GM04503 (cell line): ENCODE measurements at places on chromosomes 2 and 18.

- no peak for DNase-seq
These were observed 40.5 kb upstream of the HS6ST1 start for GRCh38 chr2:128358941-128359731.

GRCh38 chr18:37445368-37445767 is 120.2 kb downstream of the CELF4 start:
- DNase-seq = no peak

DNA sequence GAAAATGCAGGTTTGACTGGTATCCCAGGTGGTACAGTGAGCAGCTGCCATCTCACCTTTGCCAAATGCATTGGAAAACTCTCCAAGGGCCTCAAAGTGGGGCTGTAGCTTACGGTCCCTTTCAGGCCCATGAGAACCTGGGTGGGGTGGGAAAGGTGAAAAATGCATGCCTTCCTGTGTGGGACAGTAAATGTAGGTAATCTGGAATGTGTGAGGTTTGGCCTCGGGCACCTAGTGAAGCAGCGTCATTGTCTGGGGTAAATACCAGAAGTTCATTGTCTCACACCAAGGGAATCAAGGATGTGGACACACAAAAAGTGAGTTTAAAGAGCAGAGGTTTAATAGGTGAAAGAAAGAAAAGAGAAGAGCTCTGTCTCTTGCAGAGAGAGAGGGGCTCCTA is 36.6 kb downstream of the TIMM21 start:
- no peak for DNase-seq

DNA sequence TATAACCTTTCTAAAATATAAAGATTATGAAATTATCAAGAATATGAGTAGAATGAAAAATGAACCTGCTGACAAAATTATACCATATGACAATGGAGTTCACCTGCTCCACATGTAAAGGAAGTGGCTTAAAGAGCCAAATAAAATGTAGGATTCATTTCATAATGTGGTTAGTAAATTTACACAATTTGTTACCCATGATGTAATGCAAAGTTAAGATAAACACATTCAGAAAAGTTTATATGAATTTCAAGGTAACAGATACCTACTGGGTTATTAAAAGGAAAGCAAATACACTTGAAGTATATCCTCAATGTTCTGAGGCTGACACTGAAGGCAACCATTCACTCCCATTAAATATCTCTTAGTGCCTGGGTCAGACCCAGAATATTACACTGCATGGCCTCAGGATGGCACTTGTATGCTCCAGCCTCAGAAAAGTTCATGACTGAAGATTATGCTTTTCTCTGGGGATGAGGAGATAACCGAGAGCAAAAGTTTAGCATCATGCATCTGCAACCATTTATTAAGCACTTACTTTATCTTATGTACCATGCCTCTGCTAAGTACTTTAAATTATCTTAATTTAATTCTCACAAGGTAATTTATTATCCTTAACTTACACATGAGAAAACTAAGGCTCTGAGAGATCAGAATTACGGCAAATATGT is 6.2 kb downstream of the STRN start:
- DNase-seq = no peak

DNA sequence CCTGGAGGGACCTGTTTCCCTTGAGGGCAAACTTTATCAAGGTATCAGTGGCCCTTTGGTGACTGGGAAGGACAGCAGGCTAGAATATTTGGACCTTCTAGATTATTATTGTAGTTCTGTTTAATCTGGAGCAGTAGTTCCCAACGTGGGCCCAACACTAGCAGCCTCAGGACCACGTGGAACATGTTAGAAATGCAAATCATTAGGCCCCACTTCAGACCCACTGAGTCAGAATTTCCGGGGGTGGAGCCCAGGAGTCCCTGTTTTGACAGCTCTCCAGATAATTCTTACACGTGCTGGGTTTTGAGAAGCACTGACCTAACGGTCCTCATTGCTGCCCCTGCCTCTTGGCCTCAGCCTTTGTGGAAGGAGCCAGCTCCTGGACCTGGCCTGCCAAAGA is 25.5 kb upstream of the DYNC2LI1 start:
- no peak for DNase-seq

GRCh38 chr2:25373269-25373981 is 31.7 kb upstream of the DNMT3A start:
- no peak for DNase-seq

GRCh38 chr2:5720426-5720825 is 28.2 kb downstream of the SOX11 start:
- DNase-seq = no peak

DNA sequence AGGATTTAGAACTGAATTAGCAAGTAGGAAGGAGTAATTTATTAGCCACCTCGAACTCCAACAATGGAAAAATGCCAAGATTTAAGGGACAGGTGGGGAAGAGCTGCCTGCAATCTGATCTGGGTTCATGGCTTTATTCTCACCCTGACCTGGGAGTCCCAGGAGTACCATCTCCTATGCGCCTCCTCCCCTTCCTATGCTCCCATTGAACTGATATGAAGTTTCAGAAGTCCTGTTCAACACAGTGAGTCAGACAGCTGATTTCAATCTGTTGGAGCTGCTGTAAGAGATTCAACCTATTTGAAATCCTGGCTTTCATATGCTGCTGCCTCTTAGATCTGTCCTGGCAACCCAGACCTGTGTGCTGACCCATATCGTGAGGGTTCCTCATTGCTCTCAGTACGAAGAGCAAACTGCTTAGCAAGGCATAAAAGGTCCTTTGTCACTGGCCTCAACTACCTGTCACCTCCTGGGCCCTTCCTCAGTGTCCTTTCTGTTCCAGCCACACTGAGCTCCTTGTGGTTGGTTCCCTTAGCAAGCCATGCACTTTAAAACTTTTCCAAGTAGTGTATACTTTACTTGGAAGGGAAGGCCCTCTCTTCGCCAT is 15.9 kb upstream of the CD28 start:
- no peak for DNase-seq

- DNase-seq = no peak
These were observed 1.7 kb upstream of the PER2 start for GRCh38 chr2:238290091-238290509.
